ENCODE measurements at places on chromosomes 11 and 22. TPM values are rescaled to one million over a fixed set of nuclear protein-coding genes. Genes with fewer than 3 reads are reported as not detected.

The CAPN5 gene
- total RNA-seq, result 1.5 TPM

The APOL6 gene
- 22.1 TPM for total RNA-seq

The OR52I1 gene
- not detected for total RNA-seq

The NXPE2 gene
- not detected for total RNA-seq

The GRK3 gene
- total RNA-seq, result 39.3 TPM
